Activated CD4-positive, alpha-beta T cell treated with anti-CD3 and anti-CD28 coated beads for 1 hour (primary cell): ENCODE measurements at places on chromosomes 4 and X.

DNA sequence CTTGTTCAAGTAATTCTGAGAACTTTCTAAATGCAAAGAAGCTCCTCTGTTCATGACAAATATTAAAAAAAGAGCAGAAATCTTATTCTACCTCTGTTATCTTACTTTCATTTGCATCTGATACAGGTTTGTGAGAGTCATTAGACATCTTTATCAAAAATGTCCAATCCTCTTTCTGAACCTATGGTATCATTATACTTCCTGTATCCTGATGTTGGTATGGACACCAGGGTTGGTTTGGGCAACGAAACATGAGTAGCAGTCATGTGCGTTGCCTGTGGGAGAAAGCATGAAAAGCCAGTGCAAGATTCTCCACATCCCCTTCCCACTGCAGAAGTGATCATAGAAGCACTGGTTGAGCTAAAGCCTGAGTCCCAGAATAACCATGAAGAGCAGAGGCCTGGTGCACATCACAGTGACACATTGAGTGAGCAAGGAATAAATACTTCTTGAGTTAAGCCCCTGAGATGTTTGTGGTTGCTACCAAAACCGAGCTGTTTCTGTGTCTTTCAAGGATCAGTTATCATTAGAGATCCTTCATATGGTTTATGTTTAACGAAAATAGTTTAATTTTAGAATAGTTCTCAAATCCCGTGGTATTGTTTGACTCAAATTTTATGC is 197.2 kb downstream of the BANK1 start:
- no peak for DNase-seq

GRCh38 chr4:163663454-163664225 is 169.2 kb downstream of the TMA16 start:
- no peak for DNase-seq

DNA sequence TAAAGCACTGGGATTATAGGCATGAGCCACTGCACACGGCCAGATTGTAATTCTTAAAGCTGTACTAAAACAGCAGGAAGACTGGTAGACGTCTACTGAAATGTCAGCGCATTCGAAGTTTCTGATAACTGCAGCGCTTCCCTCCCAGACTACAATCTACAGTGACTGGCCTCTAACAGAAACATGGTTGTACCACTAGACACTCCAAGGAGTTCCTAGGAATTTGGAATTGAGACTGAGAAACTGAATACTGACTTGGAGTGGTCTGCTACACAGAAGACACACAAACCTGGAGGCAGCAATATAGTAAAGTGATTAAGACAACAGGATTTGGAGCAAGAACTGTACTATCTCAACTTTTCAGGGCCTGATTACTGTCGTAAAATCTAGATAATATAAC is 937 bp downstream of the HELQ start:
- no peak for DNase-seq

GRCh38 chrX:13463608-13464007 is 105.8 kb upstream of the EGFL6 start:
- DNase-seq: no peak

DNA sequence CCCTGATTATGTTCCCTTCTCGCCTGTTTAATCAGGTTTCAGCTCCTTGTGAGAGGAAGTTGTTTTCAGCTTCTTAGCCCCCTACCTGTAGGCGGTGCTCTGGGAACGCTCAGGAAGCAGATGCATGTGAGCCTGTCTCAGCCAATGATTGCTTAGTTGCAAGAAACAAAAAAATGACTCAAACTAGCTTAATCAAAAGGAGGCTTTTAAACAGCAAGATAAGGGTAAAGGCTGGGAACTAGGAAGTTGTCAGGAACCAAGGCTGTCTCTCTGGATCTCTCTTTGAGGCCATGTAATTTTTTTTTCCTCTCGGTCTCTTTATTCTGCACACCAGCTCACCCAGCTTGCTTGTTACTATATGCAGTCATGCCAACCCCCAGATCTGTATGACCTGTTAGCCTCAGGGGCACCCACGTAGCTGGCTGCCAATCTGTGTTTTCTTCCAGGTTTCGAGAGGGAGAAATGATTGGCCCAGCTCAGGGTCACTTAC is 109.1 kb downstream of the PTTG2 start:
- DNase-seq: no peak

- no peak for DNase-seq
Observed at GRCh38 chr4:23061431-23061830, 368.7 kb downstream of the GBA3 start.
